ENCODE measurements at places on chromosomes 1 and 21.

- DNase-seq: no peak
Observed at GRCh38 chr1:212655668-212656440, 43.8 kb downstream of the BATF3 start.

DNA sequence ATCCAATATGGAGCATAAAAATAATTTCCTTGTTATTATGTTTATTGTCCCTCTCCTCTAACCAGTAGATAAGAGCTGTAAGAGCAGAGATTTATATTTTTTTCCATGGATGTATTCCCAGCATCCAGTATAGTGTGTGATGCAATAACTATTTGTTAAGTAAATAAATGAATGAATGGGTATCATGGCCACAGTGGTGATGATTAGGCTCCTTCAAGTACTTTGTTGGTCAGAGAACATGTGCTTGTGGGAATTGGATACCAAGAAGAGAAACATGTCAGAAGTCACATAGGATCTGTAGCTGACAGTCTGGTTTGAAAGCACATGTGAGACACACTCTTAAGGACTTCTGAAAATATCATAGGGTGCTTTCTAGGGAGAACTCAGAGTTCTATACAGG, 588.5 kb downstream of the AGBL4 start:
- DNase-seq: no peak

DNA sequence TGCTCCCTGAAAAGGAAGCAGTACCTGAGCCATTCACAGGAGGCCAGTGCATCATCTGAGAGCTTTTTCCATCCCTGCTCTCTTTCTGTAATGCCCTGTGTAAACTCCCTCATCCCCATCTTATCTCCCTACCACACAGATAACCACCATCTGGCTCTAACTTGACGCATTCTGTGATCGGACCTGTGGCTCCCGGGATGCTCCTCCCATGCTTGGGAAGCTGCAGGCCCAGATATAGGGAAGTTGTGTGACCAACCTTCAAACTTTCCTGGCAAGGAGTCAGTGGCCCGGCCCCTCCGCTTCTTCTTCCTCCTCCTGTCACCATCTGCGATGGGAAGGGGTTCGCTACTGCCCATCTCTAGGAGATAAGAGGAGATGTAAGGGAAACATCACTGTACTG, 21.1 kb downstream of the MKNK1 start:
- DNase-seq: no peak

- no peak for DNase-seq
Observed at GRCh38 chr1:234942012-234942332, 186.7 kb downstream of the TOMM20 start.

- no peak for DNase-seq
Observed at GRCh38 chr1:34212673-34213072, 36.0 kb downstream of the C1orf94 start.

DNA sequence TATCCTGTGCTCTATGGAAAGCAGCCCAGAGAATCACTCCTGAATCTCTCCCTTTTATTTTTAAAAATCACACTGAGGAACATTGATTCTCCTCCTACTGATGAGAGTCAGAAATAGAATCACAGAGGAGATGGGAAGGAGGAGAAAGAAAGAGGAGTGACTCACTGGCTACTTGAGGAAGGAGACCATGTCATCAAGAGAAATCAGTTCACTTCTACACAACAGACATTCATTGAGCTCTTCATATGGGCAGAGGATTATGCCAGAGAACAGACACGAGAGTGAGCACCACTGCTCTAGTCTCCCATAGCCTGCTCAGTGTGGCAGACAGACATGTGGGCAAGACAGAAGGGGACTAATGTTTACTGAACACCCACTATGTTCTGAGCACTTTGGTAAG, 44.2 kb downstream of the RAB3B start:
- DNase-seq: no peak

DNA sequence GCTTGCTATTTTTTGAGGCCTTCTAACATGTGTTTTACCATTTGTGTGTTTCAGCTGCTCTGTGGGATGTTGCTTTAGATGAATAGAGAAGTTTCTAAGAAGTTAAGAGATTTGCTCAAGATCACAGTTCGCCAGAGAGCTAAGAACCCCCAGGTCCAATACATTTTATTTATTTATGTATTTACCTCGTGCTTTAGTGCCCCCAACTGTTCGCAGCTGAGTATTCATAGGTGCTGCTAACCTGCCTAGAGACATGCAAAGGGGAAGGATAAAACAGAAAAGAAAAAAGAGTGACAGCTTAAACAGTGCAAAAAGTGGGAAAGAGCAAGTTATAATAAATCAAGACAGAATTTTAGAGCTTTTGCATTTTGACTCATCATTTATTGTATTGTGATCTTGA, 31.1 kb downstream of the NFYC start:
- no peak for DNase-seq

DNA sequence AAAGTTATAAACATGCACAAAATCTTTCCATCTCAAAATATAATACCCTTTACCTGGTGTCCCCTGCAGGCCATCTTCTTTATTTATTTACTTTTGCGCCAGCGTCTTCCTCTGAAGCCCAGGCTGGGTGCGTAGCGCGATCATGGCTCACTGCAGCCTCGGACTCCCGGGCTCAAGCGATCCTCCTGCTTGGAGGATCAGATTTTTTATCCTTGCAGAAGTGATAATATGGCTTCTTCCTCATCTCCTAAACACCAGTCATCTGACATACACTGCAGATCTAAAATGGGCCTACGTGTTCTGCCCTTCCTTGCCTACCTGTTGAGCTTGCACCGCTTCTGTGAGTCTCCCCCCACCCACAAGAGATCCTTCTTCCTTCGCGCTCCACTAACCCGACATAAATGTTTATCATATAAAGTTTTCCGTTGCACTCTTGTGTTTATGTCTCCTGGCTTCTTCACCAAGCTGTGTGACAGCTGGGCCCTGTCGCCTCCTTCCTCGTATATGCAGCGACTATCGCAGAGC, 506 bp upstream of the SRP9 start:
- no peak for DNase-seq

DNA sequence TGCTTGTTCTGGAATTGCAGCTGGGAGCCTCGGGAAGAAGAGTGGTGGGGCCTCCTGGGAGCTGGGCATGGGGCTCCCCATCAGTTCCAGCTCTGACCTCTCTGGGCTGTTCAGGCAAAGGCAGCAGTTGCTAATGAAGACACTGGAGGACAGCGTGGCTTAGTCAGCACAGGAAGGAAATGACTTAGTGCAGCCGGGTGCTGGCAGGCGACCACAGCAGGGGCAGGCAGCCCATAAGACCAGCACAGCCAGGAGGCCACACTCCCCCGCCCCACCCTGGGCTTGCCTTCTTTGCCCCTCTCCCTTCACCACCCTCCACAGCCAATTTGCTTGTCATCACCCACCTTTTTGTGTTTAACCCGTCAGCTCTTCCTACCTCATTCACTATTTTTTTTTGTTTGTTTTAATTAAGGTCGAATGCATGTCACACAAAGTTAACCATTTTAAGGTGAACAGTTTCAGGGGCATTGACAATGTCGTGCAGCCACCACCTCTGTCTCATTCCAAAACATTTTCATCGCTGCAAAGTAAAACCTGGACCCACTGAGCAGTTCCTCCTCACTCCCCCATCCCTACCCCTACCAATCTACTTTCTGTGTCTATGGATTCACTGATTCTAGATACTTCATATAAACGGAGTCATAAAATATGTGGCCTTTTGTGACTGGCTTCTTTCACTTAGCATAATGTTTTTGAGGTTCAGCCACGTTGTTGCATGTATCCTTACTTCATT, 10.9 kb downstream of the OLIG2 start:
- DNase-seq: no peak

GRCh38 chr1:221227460-221227859, 348.2 kb downstream of the HLX start:
- no peak for DNase-seq

GRCh38 chr1:55927702-55928290, 651.6 kb downstream of the PLPP3 start:
- DNase-seq: no peak

DNA sequence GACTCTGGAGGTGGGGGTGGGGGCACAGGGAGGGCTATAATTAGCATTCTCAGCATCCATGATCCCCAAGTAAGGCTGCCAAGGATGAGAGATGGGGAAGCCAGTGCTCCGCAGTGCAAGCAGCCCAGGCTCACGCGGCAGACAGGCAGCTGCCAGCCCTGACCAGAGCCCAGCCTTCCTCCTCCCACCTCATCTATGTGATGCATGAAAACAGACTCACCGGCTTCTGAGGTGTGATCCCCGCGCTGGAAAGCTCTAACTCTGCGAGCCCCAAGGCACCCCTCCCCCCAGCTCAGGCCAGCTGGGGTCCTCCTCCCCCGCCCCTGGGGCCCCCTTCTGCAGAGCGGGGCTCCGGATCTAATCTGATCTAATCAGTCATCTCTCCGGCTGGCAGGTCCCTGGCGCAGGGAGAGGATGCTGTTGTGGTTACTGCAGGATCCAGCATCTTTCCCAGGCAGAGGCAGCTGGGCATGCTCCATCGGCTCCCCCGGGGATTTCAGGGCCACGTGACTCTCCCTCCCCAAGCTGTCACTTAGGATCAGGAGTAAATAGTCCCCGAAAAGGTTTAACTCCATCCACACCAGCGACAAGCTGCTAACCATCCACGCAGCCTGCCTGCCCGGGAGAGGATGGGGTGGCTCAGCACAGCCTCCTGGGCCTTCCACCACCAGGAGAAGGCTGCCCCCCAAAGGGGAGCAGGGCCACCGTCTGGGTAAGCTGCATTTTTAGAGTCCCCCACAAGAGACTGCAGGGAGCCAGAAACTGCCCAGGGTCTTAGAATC, at the start of gene PLEKHA6:
TSS of gene PLEKHA6 (minus strand) at position 456 of the 782 bp plus-strand sequence. CDS start 86,202 bp downstream, outside the sequence.
- DNase-seq: peak; percentile 98

- no peak for DNase-seq
Observed at GRCh38 chr1:33424205-33424604, 6.7 kb downstream of the PHC2 start.

DNA sequence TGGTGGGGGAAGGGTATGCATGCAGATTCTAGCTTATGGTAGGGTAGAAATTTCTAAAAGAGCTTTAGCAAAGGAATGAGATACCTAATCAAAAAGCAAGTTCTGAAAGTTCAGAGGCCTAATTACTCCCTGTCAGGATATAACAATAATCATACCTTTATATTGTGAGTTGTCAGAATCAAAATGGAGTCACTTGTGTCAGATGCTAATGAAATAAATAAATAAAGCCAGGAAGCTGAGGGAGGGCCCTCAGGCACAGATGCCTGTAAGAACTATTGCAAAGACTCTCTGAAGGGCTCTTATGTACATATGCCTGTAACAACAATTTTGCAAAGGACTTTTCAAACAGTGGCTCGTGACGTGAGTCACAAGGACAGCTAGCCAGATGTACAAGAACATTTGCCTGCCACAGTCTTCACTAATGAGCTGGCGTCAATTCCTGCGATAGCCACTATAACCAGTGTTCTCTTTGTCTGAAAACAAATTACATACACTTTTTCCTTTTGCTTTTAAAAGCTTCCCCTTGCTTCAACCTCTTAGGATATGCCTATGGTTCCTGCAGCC, 27.4 kb upstream of the DNASE2B start:
- no peak for DNase-seq

- DNase-seq: no peak
Observed at GRCh38 chr1:87958201-87958600, 629.5 kb downstream of the LMO4 start.

GRCh38 chr21:32329776-32330175, 31.1 kb downstream of the MRAP start:
- no peak for DNase-seq

- DNase-seq: no peak
Observed at GRCh38 chr1:10961300-10961833, 51.1 kb upstream of the TARDBP start.

DNA sequence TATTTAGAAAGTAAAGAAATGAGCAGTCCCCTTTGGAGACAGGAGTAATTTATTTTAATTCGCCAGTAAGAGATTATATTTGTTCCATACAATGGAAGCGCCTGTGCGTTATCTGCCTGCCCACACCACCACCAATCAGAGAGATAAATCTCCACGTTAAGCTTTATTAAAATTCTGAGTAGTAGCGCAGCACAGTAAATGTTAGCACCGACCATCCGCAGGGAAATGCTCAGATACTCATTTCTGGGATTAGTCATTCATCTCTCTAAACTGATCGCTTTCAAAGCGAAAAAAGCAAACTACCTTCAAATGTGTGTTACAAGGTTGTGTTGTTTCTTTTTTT, 1.2 kb downstream of the ETS2 start:
- no peak for DNase-seq

DNA sequence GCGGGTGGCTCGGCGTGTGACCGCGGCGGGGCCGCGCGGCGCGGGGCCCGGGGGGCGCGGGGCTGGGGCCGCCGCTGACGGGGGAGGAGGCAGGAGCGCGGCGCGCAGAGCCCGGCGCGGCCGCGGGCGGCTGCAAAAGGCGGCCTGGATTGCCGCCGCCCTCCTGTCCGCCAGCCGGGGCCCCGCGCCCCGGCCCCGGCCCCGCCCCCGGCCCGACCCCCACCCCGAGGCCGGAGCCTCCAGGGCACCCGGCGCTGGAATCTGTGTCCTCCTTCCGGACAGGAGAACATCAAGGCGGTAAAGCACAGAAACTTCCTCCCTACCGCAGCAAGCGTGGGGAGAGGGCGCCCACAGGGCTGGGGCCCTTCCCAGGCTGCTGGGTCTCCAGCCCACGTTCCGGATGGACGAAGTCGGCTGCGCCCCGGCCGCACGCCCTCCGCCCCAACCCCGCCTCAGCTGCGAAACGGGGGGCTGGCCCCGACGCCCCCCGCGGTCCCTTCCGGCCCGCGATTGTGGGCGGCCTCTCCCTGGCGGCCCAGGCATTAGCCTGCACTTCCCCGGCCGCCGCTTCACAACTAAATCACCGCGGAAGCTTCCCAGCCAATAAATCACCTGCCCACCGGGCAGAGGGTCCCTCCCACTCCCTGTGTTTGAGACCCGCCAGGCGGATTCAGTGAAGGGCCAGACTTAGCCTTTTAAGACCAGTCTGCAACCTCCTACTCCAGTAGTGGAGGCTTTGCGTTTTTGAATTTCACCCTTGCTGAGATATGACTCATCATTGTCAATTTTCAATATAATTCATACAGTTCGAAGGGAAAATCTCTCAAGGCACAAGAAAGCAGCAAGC, 106.0 kb downstream of the SLC45A1 start:
- DNase-seq: peak; percentile 45

DNA sequence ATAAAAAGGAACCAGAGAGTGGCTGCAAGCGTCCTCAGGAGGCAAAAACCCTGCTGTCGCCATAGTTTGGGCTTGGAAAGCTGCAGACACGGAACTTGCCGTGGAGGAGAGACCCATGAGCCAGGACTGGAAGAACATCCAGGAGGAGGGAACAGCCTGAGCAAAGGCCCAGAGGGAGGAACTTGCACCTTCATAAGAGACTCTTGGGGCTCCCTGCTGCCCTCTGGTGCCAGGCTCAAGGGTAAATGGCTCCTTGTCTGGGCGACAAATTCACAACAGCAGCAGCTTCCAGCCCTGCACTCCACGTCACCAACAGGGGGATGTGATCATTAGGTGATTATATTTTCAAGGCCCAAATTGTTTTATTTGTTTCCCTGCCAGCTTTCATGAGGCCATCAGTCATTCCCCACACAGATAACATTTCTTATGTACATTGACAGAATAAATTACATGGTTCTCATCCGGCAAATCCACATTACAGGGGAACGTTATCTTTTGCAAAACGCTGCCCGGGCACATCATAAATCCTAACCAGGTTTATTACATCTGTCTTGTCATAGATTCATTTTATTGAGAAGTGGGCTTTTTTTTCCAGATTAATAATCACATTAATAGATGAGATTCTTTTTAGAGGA, 143.0 kb upstream of the GRIK3 start:
- peak; percentile 3 for DNase-seq

GRCh38 chr1:8598060-8598724, 219.2 kb downstream of the RERE start:
- peak; percentile 32 for DNase-seq

GRCh38 chr1:181206979-181207790, 118.7 kb downstream of the IER5 start:
- DNase-seq: no peak
